CD8-positive, alpha-beta memory T cell (primary cell): ENCODE measurements at places on chromosomes 2 and 18. TPM values are rescaled to one million over a fixed set of nuclear protein-coding genes. Genes with fewer than 3 reads are reported as not detected.

DNA sequence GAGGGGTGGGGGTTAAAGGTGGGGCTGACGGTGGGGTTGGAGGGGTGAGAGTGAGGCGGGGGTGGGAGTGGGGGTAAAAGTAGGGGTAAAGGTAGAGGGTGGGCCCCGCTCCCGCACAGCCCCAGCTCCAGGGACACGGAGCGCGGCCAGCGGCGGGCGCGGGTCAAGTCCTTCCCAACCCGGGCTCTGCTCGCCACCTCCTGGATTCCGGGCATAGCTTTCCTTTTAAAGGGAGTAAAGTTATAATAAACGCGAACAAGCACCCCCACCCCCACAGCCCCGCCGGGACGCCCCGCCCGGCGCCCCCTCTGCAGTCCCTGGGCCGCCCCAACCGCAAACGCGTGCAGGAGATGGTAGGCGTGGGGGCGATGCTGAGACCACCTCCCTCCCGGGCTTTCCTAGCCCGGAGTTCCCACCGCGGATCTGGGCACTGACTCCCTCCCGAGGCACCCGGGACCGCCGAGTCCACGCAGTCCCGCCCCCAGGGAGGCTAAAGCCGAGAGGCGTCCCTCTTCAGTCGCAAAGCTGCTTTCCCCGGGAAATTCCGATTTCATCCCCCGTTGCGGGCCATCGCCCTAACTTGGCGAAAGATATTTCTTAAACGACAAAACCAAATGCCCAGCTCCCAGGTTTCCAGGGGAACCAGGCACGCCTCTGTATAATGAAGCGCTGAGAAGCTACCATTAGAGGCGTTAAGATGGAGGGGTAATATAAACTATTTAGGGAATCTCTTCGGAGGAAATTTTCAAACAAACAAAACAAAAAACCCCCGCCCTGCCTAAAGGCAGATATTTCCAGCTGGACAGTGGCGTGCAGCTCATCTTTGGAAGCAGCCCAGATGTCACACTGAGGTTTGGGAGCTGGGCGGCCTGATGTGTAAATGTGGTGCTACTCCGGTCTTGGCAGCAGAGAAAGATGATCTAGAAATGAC lies at the start of gene LIMS2:
Gene LIMS2, minus strand, starts transcription at position 200 of the 931 bp plus-strand sequence. CDS start 506 bp downstream, outside the sequence.
- no peak for DNase-seq

Gene NFATC1
- 45.9 TPM for total RNA-seq

- DNase-seq = no peak
These were observed 135.1 kb upstream of the ID2 start for GRCh38 chr2:8546612-8547283.

- DNase-seq = no peak
These were observed 216.5 kb downstream of the DYSF start for GRCh38 chr2:71669628-71670429.
